ACHN (cell line): ENCODE measurements at places on chromosomes 13 and 19.

DNA sequence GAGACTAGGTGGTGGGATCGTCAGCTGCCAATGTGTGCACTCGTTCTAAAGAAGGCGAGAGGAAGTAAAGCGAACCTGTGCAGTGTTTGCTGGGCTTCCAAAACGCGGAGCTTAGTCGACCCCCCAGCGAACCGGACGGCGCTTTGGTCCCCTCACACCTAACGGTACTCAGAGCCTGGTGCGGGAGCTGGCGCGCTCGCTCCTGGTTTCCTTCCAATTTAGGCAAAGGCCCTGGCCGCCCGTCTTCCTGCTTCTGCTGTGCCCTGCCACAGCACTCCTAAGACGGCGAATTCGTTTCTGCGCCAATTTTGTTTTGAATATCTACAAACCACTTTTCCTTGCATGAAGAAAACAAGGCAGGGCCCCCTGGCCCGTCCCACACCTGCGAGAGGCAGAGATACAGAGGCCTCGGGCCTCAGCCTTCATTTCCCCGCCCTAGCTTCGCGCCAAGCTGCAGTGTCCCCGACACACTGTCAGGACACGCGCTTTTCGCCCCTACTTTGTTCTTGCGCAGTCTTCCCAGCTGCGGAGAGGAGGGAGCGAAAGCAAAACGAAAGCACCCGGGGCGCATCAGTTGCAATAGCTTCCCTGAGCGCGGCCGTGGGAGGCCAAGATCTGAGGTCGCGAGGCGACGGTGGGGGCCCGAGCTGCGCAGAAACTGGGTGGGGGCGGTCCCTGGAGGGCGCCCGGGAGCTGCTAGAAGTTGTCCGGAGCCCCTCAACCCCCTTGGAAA is 111.9 kb downstream of the KCNRG start:
- DNase-seq: no peak

- DNase-seq: no peak
Measured at GRCh38 chr13:97390941-97391600, 42.9 kb upstream of the RAP2A start.

DNA sequence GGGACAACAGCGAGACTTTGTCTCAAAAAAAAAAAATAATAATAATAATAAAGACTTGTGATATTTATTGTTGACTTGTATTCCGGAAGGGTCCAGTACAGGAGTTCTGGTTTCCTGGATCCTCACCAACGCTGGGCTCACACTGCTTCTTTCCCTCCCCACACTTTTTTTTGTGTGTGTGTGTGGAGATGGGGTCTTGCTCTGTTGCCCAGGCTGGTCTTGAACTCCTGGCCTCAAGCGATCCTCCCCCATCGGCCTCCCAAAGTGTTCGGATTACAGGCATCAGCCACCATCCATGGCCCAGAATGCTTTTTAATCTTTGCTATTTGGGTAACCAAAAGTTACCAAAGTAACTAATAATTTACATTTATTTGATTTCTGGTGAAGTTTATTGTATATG is 39.1 kb downstream of the SIPA1L3 start:
- no peak for DNase-seq

GRCh38 chr13:43881580-43881979 is 1.9 kb downstream of the LACC1 start:
- no peak for DNase-seq

GRCh38 chr13:34608331-34608730 is 333.7 kb upstream of the NBEA start:
- DNase-seq: no peak
